ENCODE measurements at places on chromosomes 6 and 20.
A peak's percentile ranks its signal among the peaks of the same experiment; 100 is the strongest.

DNA sequence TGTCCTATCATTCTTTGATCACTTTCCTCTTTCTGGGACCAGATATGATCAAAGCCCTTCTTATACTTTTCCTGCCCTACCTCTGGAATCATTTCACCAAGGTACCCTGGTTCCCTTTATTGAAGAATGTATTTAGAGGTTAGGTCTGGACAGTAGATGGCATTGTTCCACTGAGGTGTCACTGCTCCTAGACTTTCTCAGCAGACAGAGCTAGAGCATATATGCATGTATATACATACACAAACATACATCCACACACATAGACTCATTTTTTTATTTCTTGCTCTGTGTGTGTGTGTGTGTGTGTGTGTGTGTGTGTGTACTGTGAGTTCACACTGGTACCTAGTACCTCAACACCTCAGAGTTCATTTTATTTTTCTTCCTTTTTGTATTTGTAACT, 40.9 kb downstream of the PTPRA start:
- no peak for DNase-seq

DNA sequence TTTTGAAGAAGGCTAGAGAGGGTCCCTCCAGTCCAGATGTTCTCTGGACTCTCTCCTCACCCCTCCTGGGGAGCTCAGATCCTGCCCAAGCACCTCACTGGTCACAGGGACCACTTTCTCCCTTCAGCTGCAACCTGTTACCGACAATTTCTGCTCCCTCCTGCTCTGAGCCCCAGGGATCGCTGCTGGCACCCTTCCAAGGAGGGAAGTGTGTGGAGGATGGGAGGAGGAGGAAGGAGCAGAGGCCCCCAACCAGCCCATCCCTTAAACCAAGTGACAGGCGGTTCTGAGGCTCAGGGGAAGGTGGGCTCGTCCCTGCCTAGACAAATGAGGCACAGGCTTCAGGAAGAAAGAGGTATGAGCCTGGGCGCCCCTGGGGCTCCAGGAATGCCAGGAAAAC, 13.9 kb downstream of the PMEPA1 start:
- no peak for DNase-seq

DNA sequence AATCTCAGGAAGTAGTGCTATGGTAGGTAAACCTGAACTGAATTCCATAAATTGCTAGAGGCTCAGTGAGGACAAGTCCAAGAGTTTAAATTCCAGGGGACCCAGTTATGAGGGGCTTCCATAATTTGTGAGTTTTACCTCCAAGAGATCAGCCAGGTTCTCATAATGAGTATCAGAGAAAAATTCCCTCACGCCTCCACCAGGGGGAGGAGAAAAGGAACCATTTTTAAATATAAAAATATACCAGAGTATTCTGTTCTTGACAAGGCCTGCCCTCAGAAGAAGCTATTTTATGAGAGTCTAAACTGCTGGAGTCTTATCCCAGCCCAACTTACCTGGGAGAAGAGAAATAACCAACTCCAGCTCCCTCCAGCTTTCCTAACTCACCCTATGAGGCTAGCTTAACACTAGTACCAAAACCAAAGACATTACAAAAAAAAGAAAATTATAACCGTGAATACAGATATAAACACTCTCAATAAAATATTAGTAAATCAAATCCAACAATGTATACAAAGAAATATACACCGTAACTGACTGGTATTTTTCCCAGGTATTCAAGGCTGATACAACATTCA, 158.7 kb downstream of the TFAP2A start:
- no peak for DNase-seq

GRCh38 chr20:48278961-48279481, 493.7 kb upstream of the SULF2 start:
- DNase-seq, result no peak

DNA sequence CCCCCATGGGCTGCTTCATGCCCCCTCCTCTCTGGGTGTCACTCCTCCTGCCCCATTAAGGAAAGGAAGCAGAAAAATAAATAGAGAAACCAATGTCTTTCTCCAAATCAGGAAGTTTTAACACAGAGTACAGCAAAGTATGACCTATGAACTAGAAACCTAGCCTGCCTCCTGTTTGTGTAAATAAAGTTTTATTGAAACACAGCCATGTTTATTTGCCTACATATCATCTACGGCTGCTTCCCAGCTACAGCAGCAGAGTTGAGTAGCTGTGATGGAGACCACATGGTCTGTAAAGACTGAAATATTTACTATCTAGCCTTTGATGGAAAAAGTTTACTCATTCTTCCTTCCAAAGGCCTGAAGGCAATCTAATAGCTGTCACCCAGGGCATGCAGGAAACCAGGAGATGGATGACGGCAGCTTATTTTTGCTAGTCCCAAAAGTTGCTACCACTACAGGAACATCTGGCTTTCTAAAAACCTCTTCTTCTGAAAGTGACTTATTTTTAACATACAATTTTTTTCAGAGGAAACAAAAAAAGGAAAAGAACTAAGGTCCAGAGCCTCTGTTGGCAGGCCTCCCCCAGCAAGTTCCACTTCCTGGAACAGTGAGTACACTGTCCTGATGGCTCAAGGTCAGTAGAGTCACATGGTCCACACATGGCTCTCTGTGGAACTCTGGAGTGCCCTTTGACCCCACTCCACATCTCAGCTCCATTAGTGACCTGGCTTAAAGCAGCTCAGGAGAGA, 287.8 kb downstream of the PTPRT start:
- DNase-seq, result no peak

DNA sequence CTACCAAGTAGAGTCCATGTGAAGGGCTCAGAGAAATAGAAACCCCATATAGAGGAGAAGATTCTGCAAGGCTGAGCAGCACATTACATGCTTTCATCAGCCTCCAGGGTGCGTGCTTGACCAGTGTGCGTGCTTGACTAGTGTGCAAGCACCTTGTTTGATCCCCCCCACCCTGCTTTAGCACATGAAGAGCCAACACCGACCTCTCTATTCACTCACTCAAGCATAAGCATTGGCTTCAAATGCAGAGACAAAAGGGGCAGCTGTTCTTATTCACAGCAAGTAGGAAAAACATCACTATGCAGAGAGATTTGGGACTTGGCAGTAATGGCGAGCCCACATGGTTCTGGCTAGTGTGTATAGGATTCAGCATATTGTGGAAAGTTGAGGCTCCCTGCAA, 278.7 kb upstream of the RNF217 start:
- DNase-seq, result no peak

- no peak for DNase-seq
These were observed 8.7 kb downstream of the CHD6 start for GRCh38 chr20:41609474-41609873.

- DNase-seq, result no peak
These were observed 22.2 kb upstream of the MYL9 start for GRCh38 chr20:36519012-36519719.

DNA sequence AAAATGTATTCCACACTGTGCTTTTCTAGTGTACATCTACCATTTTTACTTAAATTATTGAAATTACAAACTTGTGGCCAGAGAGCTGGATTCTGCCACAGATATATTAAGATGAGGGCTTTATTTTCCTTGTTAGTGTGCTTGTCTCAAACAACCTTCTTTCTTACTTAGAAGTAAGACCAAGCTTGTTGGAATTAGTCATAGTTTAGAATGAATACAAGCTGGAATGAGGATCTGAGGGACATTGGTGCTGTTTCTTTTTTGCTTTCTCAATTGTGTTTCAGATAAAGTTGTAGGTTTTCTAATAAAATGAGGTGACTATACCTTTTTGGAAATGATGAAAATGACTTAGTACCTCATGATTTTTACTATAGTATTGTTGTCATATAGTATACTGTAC, 40.3 kb downstream of the UBR2 start:
- no peak for DNase-seq

- DNase-seq, result no peak
These were observed 59.3 kb downstream of the PRL start for GRCh38 chr6:22237526-22237925.

GRCh38 chr20:51001430-51002265, 21.3 kb downstream of the KCNG1 start:
- DNase-seq, result no peak

DNA sequence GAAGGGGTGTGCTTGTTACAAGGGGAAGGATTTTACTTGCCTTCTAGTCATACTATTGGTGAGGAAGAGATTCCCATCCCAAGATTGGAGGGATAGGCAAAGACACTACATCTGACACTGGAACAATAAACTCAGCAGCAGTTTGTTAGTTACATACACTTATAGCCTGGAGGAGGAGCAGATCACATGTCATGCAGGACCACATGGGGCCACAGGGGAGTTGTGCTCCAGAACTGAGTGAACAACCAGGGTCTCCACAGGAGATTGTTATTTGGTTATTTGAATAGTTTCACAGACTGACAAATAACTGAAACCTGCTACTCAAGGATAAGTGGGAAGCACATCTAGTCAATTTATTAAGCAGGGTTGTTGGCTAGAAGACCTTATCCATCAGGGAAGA, 559.4 kb upstream of the MANEA start:
- DNase-seq, result no peak

DNA sequence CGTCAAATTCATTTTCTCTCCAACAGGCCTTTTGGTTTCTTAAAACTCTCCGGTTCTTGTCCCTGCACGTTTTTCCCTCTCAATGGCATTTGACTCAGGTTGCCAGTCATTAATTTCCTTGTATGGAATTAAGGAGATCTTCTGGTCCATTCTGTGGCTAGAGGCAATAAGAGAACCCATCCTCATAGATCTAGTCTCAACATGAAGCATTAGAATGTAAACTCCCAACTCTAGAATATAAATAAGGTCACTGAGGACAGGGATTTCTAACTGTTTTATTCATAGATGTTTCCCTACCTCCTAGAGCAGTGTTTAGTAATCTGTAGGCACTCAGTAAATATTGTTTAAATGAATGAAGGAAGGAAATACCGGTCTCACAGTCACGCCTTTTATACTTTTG, 185.2 kb upstream of the FLRT3 start:
- DNase-seq, result no peak

DNA sequence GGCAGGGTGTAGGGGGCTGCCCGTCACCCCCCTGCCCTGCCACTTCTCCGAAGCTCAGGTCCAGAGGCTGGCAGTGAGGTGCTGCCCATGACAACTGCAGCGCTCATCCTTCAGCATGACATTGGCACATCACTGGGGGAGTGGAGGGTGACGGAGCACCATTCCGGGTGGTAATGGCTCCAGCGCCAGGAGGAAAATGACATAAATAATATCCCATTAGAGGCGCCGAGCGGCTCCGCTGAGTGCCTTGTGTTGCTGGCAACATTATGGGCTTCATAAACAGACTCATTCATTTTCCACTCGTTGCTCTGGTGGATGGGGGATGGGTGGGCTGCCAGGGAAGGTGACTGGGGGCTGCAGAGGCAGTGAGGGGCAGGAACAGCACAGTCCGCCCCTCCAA, 56.9 kb upstream of the CTNNBL1 start:
- no peak for DNase-seq

GRCh38 chr6:48078120-48078519, 32.9 kb downstream of the PTCHD4 start:
- no peak for DNase-seq

- DNase-seq, result peak; percentile 16
These were observed 424 bp upstream of the KIF13A start for GRCh38 chr6:17987697-17988421.

DNA sequence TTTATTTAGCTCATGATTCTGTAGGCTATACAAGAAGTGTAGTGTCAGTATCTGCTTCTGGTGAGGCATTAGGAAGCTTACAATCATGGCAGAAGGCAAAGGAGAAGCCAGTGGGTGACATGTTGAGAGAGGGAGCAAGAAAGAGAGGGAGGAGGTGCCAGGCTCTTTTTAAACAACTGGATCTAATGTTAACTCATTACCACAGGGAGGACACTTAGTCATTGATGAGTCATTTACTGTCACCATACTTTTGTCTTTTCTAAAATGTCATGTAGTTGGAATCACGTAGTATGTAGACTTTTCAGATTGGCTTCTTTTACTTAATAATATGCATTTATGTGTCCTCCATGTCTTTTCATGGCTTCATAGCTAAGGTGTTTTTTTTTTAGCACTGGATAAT, 58.1 kb downstream of the NUS1 start:
- no peak for DNase-seq

DNA sequence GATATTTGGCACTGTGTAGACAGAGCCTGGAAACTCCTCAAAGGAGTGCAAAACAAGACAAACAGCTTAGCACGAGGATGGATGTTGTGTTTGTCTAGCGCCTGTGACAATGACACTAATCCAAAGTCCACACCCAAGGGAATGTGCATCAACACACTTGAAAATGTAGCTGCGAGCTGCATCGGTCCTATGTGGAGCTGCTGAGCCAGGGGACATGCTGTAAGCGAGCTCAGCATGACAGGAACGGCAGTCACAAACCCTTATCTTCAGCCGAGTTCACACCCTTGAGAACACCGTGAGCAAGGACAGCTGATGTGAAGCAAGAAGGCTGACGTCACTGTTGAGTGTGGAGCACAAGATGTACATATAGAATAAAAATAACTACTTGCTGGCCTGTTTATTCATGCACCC, 684.3 kb downstream of the QKI start:
- DNase-seq, result no peak

- no peak for DNase-seq
These were observed 789.2 kb upstream of the SLC35B3 start for GRCh38 chr6:9224539-9224938.

DNA sequence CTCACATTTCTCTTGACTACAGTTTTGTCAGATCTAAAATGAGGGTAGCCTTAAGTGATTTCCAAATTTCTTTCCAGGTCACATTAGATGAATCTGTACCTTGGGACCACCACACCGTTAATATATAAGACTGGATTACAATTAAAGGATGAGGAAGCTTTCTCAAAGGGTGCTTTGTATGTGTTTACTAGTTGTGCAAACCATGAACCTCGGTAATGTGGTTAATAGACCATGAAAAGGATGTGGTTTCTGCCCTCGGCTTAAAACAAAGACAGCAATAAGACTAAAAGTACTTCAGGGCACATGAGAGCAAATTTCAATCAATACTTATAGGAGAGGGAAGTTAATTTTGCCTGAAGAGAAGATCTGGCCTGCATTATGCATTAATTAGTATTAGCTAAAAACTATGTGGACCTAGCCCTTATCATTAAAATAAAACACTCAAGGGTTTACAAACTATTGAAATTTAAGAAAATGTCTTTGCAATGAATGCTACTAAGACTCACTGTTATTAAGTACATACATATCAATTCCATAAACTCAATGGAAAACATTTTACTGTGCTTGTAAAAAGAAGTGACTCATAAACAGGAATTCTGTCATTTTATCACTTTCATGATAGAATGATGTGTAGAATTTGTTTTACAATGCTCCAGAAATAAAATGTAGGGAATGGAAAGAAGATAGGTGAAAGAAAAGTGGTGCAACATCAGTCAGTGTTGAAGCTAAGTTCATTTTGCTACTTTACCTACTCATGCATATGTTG, 936 bp upstream of the TMX4 start:
- DNase-seq, result no peak

- no peak for DNase-seq
These were observed 150.6 kb downstream of the QKI start for GRCh38 chr6:163565140-163565539.

Data from T-helper 17 cell (primary cell).